Bronchus fibroblast of lung (primary cell): ENCODE measurements at places on chromosomes 1 and 21. TPM values are rescaled to one million over a fixed set of nuclear protein-coding genes. Genes with fewer than 3 reads are reported as not detected.

Gene FCRL2
- not detected in 2 replicates for total RNA-seq

Gene CR1
- not detected in 2 replicates for total RNA-seq

Gene MATN1
- not detected in 2 replicates for total RNA-seq

Gene OR2L5
- not detected in 2 replicates for total RNA-seq

Gene TINAGL1
- 2.8 and 3.7 TPM in 2 replicates for total RNA-seq

Gene MAN1A2
- 10.7 and 15.1 TPM in 2 replicates for total RNA-seq

Gene OR10Z1
- total RNA-seq: not detected in 2 replicates

Gene ODR4
- 10.1 and 10.8 TPM in 2 replicates for total RNA-seq

Gene LAMC1
- 101 and 120 TPM in 2 replicates for total RNA-seq

Gene DENND2C
- 0.84 and 0.89 TPM in 2 replicates for total RNA-seq

Gene NID1
- 68.3 and 69.0 TPM in 2 replicates for total RNA-seq

Gene FAM229A
- total RNA-seq: 1.0 and 1.9 TPM in 2 replicates

Gene WDR64
- total RNA-seq: not detected in 2 replicates

Gene S100A7A
- total RNA-seq: not detected in 2 replicates

Gene UMODL1
- not detected in 2 replicates for total RNA-seq

Gene TLR5
- total RNA-seq: under 0.01 TPM in 1 of 2 replicates, not detected in the other

Gene SAMD13
- 2.1 and 2.5 TPM in 2 replicates for total RNA-seq

Gene PLA2G2F
- not detected in 2 replicates for total RNA-seq

Gene FLG2
- not detected in 2 replicates for total RNA-seq

Gene OR2T29
- not detected in 2 replicates for total RNA-seq
